ENCODE measurements at places on chromosomes 7 and 10.
A peak's percentile ranks its signal among the peaks of the same experiment; 100 is the strongest.

DNA sequence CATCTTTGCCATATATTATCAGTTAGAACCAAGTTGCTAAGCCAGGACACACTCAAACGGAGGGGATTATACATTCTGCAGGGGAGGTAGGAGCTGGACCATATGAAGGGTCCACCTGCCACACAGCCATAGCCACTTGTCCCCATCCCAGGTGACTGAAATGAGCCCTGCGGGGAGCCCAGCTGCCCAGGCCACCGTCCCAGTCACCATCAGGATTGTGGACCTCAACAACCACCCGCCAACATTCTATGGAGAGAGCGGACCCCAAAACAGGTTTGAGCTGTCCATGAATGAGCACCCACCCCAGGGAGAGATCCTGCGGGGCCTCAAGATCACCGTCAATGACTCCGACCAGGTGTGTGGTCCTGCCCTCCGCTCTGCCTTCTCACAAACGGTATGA lies 13.7 kb downstream of the CDHR1 start:
- H3K27me3 ChIP-seq, result no peaks in the 10 kb centered on the region
- peak; percentile 54 for DNase-seq
- H3K27ac ChIP-seq, result no peak overlapping the region
- H3K4me3 ChIP-seq, result no peak overlapping the region
- no peaks in the 10 kb centered on the region for H3K36me3 ChIP-seq

- H3K36me3 ChIP-seq, result no peaks in the 10 kb centered on the region
- H3K4me1 ChIP-seq, result no peaks in the 10 kb centered on the region
- DNase-seq, result peak; percentile 62
- no peak overlapping the region for H3K4me3 ChIP-seq
These were observed 193.7 kb downstream of the PTPN20 start for GRCh38 chr10:47104786-47105385.

DNA sequence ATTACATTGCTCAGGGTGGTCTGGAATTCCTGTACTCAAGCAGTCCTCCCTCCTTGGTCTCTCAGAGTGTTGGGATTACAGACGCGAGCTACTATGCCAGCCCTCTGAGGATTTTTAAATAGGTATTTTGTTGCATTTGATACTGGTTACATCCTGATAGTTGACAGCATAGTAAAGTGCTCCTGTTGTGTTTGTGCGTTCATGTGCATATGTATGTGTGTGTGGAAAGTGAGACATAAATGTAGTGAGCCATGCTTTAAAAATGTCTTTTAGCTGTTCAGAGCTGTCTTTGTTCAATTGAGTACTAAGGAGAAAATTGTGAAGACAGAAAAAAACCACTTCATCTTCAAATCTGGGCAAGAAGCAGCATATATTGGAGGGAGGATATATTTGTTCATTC lies 27.8 kb downstream of the ZNRF2 start:
- DNase-seq, result no peak
- no peak overlapping the region for H3K27ac ChIP-seq
- H3K27me3 ChIP-seq, result no peaks in the 10 kb centered on the region
- peaks cover 6% of the 10 kb centered on the region for H3K4me1 ChIP-seq

- no peak for DNase-seq
- no peaks in the 10 kb centered on the region for H3K27me3 ChIP-seq
- no peak overlapping the region for H3K27ac ChIP-seq
- no peak overlapping the region for H3K4me3 ChIP-seq
- no peaks in the 10 kb centered on the region for H3K4me1 ChIP-seq
These were observed 212.8 kb downstream of the TRIL start for GRCh38 chr7:28745351-28745750.

- peaks cover 21% of the 10 kb centered on the region for H3K36me3 ChIP-seq
- H3K27ac ChIP-seq, result no peak overlapping the region
- DNase-seq, result no peak
These were observed 1.9 kb downstream of the COX15 start for GRCh38 chr10:99730026-99730425.

DNA sequence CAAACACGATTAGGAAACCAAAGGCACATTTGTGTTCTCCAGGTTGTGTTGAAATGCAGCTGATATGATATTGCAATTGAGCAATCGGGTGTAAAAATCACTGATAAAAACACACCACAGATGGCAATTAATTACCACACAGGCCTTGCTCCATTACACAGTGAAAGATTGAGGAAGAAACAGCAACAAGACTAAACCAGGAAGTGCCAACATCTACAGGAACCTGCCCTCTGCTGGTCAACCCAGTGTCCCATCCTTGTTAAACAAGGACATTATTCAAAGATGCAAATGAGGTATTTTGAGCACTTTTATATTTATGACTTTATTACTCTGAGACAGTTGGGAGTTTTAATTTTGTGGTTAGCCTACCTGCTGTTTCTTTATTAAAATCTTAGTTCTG lies 765.6 kb upstream of the GHITM start:
- no peak overlapping the region for H3K4me3 ChIP-seq
- no peak for DNase-seq
- no peaks in the 10 kb centered on the region for H3K4me1 ChIP-seq

DNA sequence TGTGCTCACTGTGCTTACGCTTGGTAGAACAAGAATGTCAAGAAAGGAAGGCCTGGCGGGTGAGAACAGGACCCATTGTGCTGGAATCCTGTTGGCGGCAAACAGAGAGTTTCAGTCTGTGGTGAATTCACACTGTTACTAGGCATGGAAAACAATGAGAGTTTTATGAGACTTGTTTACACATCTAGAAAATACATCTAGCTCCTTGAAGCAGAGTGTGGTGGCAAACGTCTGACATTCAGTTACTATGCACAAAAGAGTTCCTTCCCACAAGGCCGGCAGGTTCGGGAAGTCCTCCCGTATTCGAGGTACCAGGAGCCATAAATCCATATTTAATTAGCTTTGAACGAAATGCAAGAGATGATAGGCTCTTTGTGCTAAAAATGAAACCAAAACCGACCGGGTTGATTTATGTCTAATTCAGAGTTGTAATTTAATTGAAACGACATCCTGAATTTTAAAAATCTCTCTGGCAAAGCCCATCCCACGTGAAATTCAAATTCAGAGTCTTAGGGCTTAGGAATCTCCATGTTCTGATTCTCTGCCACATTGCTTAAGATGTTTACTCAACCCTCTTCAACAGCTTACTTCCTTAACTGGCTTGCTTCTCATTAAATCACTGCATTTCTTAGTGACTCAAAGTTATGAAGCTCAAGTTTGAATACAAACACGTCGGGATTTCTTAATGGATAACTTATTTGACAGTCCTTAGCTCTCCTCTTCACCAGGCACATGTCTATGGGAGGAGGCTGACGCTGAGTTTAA lies 299.9 kb upstream of the PITRM1 start:
- H3K27ac ChIP-seq, result peak overlapping the region; percentile 63
- H3K27me3 ChIP-seq, result no peaks in the 10 kb centered on the region
- peaks cover 28% of the 10 kb centered on the region for H3K4me1 ChIP-seq
- peak overlapping the region; percentile 29 for H3K4me3 ChIP-seq
- no peak for DNase-seq
- no peaks in the 10 kb centered on the region for H3K36me3 ChIP-seq

DNA sequence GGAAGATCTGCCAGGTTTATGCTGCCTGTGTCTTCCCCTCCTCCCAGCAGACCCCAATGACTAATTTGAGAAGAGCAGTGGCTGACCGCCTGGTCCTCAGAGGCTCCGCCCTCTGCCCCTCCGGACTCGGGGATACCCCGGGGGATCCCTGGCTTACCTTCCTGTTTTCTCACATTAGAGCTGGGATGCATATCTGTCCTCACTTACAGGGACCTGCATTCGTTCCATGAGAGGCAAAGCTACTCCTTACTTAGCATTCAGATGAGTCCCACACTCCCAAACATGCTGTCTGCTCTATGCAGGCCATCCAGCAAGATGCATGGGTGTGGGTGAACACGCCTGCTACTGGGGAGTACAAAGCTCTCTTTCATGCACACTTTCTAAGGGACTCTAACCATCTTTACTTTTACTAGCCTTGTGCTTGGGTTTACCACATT lies 24.0 kb downstream of the VOPP1 start:
- H3K4me1 ChIP-seq, result no peaks in the 10 kb centered on the region
- H3K4me3 ChIP-seq, result no peak overlapping the region
- no peak overlapping the region for H3K27ac ChIP-seq
- no peaks in the 10 kb centered on the region for H3K27me3 ChIP-seq

DNA sequence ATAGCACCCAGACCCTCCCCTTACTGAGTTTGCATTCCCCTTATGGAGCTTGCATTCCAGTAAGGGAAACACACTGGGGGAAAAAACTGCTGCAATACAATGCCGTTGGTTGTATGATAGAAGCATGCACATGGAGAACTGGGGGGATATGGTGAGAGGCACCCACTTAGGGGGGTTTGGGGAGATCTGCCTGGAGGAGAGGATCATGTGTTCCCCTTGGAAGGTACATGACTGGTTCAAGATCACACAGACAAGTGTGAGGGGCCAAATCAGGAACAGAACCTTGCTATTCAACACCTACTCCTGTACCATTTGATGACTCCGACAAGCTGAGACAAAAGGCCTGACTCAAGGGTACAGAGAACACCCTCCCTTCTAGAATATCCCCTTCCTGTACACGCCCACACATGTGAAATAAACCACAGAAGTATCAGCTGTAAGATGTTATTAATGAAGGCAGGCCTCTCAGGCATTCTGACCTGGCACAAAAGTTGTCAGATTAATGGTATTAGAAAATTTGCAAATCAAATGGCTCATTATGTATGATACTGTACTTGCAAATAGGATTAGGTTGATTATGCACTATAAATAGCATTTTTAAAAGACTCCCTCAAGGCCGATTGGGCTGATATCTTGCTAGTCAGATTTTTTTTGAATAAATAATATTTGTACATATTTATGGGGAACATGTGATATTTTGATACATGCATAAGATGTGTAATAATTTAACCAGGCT lies 122.2 kb downstream of the NPY start:
- H3K27me3 ChIP-seq, result no peaks in the 10 kb centered on the region
- H3K4me1 ChIP-seq, result no peaks in the 10 kb centered on the region
- DNase-seq, result no peak

- H3K4me3 ChIP-seq, result no peak overlapping the region
- DNase-seq, result no peak
- H3K27ac ChIP-seq, result no peak overlapping the region
These were observed 16.6 kb upstream of the GTPBP4 start for GRCh38 chr10:971613-972012.

DNA sequence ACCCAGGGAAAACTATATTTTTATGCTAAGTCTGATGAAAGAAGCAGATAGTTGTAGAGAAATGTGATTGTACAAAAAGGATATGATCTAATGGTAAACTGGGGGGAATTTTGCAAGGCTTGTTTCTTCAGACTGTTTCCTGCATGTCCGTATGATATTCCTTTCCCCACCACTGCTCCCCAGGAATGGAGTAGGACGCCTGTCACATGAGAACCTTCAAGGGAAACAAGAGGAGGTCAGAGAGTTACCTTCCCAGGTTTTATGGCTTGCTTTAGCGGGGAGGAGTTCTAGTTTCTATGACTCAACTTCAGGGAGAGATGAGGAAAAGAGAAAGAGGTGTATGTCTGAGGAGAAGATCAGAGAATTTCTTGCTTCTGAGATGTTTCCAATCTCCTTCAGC lies 16.4 kb upstream of the ITPRID1 start:
- no peak for DNase-seq
- no peaks in the 10 kb centered on the region for H3K4me1 ChIP-seq

Measured in tibial artery (tissue), 4 donors.